T-helper 9 cell (primary cell): ENCODE measurements at places on chromosomes 2 and 18.

DNA sequence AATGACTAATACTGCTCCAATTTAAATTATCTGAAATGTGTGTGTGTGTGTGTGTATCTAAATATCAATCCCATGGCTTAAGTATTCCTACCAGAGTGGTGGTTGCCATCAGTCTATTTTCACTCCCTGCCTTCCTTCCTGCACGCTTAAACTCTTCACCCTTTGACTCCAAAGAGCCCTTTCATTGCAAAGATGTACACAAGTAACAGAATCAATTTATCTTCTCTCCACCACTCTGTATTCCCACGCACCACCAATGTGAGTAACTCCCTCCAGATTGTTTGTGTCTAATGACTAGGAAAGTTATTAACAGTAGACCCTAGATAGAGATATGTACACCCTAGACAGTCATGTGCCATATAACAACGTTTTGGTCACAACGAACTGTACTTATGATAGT, 42.8 kb downstream of the ARL6IP6 start:
- DNase-seq: no peak

- DNase-seq: no peak
Measured at GRCh38 chr2:119536211-119536610, 8.0 kb upstream of the CFAP221 start.

DNA sequence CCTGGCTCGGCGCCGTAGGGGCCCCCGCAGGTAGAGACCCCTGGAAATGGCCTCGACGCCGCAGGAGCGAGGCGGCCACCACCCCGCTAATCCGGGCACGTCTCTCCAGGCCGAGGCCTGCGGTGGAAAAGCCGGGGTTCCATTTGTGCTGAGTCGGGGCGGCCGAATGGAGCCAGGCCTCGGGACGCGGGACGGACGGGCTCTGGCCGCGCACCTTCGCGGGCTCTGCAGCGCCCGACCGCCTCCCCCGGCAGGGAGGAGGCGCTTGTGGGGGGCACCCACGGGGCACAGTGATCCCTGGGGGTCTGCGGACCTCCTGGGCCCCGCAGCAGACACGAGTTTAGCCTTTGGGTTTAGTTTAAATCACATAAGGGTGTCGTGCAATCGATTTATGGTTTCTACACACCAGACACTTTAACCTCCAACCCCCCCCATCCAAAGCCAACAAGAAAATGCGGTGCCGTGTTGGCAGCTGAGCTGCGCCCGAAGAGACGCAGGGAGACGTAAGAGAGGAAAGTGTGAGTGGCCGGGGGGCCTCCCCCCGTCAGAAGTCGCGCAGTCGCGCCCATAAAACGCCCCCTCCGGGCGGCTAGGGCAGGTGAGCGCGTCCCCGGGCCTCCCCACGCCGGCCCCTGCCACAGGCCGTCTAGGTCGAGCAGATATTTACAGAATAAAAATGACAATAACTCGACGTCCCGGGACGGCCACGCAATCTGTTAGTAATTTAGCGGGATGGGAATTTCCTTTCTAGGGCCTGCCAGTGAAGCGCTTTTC, 1.0 kb upstream of the NFATC1 start:
- DNase-seq: peak; percentile 40

DNA sequence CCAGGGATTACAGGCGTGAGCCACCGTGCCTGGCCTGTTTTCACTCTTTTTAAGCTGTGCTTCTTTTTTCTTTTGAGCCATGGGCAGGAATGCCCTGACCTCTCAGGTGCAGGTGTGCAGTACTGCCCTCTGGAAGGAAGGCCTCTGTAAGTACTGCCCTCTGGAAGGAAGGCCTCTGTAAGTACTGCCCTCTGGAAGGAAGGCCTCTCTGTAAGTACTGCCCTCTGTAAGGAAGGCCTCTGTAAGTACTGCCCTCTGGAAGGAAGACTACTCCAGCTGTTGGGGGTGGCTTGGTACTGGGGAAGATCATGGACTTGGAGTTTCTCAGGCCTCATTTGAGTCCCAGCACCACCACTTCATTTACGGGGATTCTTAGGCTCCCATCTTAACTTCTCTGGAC, 248.5 kb upstream of the ID2 start:
- DNase-seq: no peak

DNA sequence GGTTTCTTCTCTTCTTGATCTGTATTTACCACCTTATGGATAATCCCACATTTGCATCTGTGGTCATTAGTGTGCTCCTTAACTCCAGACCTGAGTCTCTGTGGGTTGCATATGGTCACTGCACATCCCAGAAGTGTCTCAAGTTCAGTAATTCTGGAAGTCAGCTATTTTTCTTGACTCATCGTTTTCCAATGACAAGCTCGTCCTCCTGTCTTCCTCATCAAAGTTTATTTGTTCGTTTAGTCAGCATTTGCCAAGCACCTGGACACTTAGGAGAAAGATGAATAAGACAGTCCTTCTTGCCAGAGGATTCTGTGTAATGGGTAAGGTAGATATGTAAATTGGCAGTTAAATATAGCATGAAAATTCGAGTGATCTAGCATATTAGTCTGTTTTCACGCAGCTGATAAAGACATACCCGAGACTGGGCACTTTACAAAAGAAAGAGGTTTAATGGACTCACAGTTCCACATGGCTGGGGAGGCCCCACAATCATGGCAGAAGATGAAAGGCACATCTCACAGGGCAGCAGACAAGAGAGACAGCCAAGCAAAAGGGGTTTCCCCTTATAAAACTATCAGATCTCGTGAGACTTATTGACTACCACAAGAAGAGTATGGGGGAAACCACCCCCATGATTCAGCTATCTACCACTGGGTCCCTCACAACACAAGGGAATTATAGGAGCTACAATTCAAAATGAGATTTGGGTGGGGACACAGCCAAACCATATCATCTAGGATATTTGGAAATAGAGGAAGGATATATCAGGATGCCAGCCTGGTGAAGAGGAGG, 19.4 kb downstream of the FASTKD2 start:
- DNase-seq: no peak

DNA sequence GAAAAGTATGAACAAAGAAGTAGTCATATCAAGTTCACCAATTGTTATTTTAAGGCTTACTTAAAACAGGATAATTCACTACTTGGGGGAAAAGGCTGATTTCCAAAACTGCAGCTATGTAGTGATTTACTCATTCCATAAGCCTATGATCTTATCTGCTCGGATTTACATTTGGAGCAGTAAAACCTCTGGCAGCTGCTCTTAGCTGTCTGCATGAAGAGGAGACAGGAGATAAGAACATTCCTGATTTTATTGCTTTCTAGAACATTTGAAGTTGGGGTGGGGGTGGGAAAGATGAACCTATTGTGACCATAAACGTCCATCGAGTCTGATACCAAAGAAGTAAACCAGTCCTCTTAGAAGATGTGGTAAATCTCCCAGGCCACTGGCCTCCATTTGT, 120.9 kb downstream of the MMADHC start:
- DNase-seq: no peak

DNA sequence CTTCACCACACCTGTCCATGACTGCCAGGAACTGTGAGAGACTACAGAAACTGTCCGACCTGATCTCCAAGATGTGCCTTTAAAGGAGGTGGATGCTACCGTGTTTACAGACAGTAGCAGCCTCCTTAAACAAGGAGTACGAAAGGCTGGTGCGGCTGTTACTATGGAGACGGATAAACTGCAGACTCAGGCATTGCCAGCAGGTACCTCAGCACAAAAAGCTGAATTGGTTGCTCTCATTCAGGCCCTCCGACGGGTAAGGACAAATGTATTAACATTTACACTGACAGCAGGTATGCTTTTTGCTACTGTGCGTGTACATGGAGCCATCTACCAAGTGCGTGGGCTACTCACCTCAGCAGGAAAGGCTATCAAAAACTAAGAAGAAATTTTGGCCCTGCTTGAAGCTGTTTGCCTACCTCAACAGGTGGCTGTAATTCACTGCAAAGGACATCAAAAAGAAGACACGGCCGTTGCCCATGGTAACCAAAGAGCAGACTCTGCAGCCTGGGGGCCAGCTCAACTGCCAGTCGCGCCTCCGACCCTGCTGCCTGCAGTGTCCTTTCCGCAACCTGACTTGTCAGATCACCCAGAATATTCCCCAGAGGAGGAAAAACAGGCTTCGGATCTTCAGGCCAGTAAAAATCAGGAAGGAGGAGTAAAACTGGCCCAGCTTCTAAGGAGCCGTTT, 30.9 kb downstream of the SKA1 start:
- no peak for DNase-seq

DNA sequence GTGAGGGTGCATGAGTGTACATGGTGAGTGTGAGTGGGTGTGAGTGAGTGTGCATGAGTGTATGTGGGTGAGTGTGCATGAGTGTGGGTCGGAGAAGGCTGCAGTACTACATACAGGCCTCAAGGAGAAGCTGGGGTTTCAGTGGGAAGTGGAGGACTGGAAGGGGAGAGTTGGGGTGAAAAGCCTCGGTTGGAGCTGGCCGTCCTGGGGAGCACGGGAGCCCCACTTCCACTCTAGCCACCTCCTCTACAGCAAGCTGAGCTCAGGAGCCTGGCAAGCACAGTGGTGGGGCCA, 68.7 kb upstream of the HPCAL1 start:
- DNase-seq: no peak
